ENCODE measurements at places on chromosomes 1 and 21.
A peak's percentile ranks its signal among the peaks of the same experiment; 100 is the strongest.

DNA sequence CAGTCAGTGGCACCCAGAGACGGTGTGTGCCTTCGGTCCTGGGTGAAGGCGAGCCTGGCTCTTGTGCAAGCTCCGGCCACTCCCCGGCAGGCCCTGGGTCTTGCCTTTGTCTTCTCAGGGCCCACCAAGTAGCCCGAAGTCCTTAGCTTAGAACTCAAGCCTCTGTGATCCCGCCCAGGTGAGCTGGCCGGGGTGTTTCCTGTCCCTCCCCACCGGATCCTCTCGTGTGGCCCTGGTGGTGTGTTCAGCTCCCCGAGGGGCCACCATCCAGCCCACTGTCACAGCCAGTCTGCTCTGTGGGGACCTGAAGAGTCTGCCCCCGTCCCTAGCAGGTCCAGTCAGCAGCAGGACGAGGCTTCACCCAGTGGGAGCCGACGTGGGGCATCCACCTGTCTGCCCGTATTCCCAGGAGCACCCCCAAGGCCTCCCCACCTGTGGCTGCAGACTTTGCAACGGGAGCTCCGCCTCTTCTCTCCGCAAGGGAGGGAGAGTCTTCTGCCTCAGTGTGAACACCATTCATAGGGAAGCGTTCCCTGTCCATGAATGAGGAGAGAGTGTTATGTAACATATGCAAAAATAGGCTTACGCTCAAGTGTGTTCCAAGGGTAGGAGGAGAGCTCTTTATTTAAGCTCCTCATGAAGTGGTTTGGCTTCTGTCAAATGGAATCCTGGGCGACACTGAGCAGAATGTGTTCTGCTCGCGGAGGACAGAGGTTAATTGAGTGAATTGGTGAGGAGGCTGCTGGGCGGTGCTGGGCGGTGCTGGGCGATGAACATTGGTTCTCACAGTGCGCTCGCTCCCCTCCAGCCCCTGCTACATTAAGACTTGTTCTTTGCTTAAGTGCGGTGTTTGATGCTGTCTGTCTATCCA, 108.9 kb downstream of the CRYAA start:
- H3K27ac ChIP-seq = no peak overlapping the region
- no peaks in the 10 kb centered on the region for H3K36me3 ChIP-seq
- no peak for DNase-seq
- H3K27me3 ChIP-seq = no peaks in the 10 kb centered on the region

DNA sequence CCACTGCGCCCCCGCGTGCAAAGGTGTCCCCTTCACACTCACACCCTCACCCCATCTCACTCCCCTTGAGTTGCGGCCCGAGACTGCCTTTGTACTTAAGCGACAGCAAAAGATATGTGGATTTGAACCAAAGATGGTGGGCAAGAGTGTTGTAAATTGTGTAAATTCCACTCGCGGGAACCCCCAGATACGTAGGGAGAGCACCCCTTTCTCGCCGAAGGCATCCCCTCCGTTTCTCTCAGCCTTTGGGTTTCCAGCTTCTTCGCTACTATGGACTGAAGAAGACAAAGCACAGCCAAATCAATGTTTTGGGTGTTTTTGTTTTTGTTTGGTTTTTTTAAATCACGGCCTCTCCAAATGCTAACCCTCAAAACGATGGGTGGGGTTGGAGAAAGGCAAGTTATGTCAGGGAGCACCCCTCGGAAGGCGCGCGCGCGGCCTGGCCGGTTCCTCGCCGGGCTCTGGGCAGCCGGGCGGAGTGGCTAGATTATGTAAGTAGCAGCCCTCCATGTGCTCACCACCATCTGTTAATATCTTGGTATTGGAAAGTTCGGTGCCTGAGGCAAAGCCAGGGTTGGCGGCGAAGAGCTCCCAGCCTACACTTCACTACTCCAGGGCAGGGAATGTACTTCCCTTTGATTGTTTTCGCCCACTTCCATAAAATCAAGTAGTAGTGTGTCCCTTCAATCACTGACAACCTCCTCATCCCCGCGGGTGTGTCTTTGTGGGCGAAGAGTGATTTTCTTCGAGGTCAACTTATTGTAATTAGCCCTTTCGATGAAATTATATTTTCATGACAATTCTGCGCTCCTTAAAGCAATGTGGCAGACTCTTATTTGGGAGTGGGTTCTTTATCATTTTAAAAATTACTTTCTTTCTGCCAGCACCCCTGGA, 4.0 kb upstream of the PROX1 start:
- H3K4me1 ChIP-seq = peaks cover 46% of the 10 kb centered on the region
- H3K4me3 ChIP-seq = peak overlapping the region; percentile 38
- H3K36me3 ChIP-seq = no peaks in the 10 kb centered on the region
- H3K27ac ChIP-seq = no peak overlapping the region

DNA sequence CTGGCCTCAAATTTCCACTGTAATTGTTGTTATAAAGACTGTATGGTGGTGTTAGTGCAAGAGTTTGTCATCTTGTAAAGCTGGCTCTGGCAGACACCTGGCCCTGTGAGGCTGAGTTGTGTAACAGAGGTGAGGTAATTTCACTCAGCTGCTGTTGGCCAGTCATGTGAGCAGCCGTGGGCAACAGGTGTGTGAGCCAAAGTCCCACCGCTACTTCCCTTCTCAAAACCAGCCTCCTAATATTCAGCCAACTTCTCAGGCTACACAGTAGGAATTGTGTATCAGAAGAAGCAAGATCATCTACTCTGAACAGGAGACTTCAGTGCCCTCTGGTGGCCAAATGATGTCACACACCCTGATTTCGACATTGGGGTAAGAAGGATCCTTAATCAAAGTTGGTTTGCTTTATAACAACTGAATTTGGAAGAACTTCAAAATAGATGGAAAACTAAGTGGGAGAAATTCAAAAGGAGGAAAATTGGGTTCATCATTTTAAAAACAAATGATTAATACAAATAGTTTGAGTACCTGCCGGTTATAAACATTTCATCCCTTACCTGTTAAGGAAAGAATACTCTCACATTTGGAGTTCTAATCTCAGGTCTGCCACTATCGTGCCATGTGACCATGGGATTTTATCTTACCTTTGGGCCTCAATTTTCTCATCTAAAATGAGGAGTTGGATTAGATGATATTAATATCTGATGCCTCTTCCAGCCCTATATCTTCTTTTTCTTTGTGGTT, 2.6 kb upstream of the CREG1 start:
- H3K27me3 ChIP-seq = no peaks in the 10 kb centered on the region
- no peak overlapping the region for H3K4me3 ChIP-seq

GRCh38 chr1:17130138-17130635, 10.9 kb upstream of the PADI2 start:
- peaks cover 11% of the 10 kb centered on the region for H3K4me1 ChIP-seq
- peaks cover 3% of the 10 kb centered on the region for H3K27me3 ChIP-seq
- no peak for DNase-seq
- H3K4me3 ChIP-seq = no peak overlapping the region
- H3K27ac ChIP-seq = no peak overlapping the region
- H3K36me3 ChIP-seq = no peaks in the 10 kb centered on the region

DNA sequence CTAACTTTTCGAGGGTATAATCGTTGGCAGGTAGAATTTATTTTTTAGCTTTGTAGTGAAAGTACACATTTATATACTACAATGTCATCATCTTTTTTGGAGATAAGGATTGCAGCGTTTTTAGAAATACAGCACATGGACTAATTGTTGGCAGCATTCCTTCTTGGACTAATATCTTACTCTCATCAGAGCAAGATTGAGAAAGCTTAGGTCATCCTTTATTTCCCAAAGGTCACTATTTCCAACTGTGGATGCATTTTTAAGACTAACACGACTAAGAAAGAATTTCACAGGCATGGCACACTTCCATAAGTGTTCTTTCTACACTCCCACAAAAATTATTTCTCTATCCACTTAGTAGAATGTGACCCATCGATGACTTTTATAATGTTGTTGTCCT, 732.3 kb downstream of the NCAM2 start:
- H3K27ac ChIP-seq = no peak overlapping the region
- H3K27me3 ChIP-seq = no peaks in the 10 kb centered on the region
- DNase-seq = no peak

DNA sequence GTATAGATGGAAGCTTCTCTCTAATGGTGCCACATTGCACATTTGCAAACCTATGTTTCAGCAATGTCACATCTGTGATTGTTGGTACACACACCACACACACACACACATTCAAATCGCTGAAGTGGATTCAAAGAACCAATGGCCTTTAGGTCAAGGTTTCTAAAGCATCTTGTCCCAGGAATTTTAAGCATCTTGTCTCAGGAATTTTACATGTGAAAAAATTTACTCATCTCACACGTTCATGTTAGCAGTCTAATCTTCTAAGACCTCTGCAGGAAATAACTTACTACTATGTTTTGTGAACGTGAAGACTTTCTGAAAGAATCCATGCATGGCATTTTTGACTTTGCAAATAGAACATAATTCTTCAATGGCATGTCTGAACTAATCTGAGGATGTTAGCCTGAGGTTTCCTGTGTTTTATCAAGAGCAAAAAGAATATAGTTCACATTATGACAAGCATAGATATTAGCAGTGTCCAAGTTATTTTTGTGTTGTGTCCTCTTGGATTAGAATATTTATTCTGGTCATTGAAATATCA, 125.1 kb downstream of the CYYR1 start:
- H3K27ac ChIP-seq = no peak overlapping the region
- no peaks in the 10 kb centered on the region for H3K36me3 ChIP-seq
- H3K27me3 ChIP-seq = no peaks in the 10 kb centered on the region

DNA sequence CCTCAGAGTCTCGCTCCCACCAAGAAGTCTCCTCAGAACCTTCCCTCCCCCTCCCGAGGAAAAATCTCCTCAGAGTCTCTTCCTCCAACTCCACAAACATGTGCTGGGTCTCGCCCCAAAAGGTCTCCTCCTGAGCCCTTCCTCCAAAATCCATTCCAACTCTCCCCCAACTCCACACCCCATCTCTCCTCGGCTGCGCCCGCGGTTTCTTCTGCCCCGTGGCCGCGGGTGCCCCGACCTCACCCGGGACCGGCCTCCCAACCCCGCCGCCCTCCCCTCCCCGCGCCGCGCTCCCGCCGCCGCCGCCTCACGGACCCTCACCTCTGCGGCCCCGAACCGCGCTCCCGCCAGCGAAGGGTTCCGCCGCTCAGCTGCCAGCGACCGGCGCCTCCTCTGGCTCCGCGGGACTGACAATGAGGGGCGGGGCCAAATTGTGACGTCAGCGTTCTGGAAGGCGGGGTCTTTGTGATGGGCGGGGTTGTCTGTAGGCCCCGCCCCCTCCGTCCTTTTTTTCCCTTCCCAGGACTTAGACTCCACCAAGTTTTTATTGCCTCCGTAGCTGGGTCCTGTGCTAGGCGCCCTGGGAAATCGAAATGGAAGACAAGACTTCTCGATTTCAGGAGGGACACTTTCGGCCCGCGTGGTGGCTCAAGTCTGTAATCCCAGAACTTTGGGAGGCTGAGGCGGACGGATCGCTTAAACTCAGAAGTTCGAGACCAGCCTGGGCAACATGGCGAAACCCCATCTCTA, at the start of gene LUZP1:
Gene LUZP1, minus strand, starts transcription at position 412 of the 750 bp plus-strand sequence.
- H3K27me3 ChIP-seq = no peaks in the 10 kb centered on the region
- no peaks in the 10 kb centered on the region for H3K36me3 ChIP-seq
- peaks cover 37% of the 10 kb centered on the region for H3K4me1 ChIP-seq
- peak within 1 kb of the TSS; percentile 91 for H3K27ac ChIP-seq

- H3K27ac ChIP-seq = no peak overlapping the region
- no peak overlapping the region for H3K4me3 ChIP-seq
Measured at GRCh38 chr1:224399887-224400286, 34.7 kb downstream of the WDR26 start.

- no peaks in the 10 kb centered on the region for H3K27me3 ChIP-seq
- DNase-seq = no peak
- no peak overlapping the region for H3K27ac ChIP-seq
- no peaks in the 10 kb centered on the region for H3K36me3 ChIP-seq
Measured at GRCh38 chr1:170856455-170856854, 78.9 kb upstream of the MROH9 start.

- no peaks in the 10 kb centered on the region for H3K27me3 ChIP-seq
- H3K27ac ChIP-seq = peak overlapping the region; percentile 85
Measured at GRCh38 chr1:51642739-51643142, 25.8 kb downstream of the OSBPL9 start.

DNA sequence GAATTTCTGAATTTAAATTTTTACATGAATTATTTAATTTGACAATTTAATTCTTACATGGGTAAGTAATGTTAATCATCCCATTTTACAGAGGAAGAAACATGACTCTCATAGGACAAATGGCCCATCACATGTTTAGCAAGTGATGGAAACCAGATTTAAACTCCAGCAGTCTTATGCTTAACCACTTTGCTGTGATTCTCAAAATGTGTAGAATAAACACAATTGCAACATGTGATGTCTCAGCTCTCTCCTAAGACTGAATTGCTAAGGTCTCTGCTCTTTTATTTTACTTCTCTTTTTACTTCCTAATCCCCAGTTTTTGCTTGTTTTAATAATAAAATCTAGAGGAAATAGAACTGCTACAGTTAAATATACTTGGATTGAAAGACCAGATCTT, 42.8 kb downstream of the HS2ST1 start:
- no peak overlapping the region for H3K4me3 ChIP-seq
- no peaks in the 10 kb centered on the region for H3K36me3 ChIP-seq
- DNase-seq = no peak

- H3K4me3 ChIP-seq = no peak overlapping the region
- no peaks in the 10 kb centered on the region for H3K36me3 ChIP-seq
- no peaks in the 10 kb centered on the region for H3K4me1 ChIP-seq
- no peak for DNase-seq
- no peak overlapping the region for H3K27ac ChIP-seq
- H3K27me3 ChIP-seq = no peaks in the 10 kb centered on the region
Measured at GRCh38 chr1:96039910-96040309, 681.7 kb upstream of the PTBP2 start.

GRCh38 chr1:109237512-109237911, 11.8 kb upstream of the CELSR2 start:
- no peak for DNase-seq
- H3K36me3 ChIP-seq = peaks cover 64% of the 10 kb centered on the region
- no peak overlapping the region for H3K4me3 ChIP-seq
- H3K27ac ChIP-seq = no peak overlapping the region
- H3K27me3 ChIP-seq = no peaks in the 10 kb centered on the region

DNA sequence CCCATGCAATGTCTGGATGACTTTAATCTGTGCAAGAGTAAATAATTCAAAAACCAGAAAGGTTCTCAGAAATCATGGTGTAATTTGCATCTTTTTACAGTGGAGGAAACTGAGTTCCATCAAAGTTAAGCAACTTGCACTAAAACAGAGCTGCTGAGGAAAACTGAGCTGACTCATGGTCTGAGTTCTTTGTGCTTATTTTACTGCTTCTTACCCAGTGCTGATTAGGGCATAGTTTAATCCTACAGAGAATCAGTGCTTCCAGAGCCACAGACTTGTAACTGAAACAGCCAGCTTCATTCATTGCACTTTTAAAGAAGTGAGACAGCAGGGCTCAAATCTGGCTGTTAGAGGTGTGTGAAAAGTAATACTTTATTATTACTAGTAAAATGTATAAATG, 10.9 kb upstream of the RWDD3 start:
- H3K4me3 ChIP-seq = no peak overlapping the region
- H3K36me3 ChIP-seq = no peaks in the 10 kb centered on the region
- H3K27ac ChIP-seq = no peak overlapping the region
- H3K27me3 ChIP-seq = no peaks in the 10 kb centered on the region
- no peak for DNase-seq

GRCh38 chr1:217029281-217030157, 306.3 kb upstream of the ESRRG start:
- H3K4me1 ChIP-seq = peaks cover 12% of the 10 kb centered on the region
- DNase-seq = no peak
- no peaks in the 10 kb centered on the region for H3K36me3 ChIP-seq
- H3K27ac ChIP-seq = peak overlapping the region; percentile 23

GRCh38 chr1:19287436-19288185, 959 bp downstream of the AKR7A3 start:
- DNase-seq = no peak
- H3K27ac ChIP-seq = no peak overlapping the region
- no peaks in the 10 kb centered on the region for H3K27me3 ChIP-seq
- H3K4me1 ChIP-seq = peaks cover 14% of the 10 kb centered on the region

GRCh38 chr1:2088458-2088857, 38.2 kb downstream of the PRKCZ start:
- DNase-seq = no peak
- no peak overlapping the region for H3K27ac ChIP-seq
- no peaks in the 10 kb centered on the region for H3K36me3 ChIP-seq
- H3K4me1 ChIP-seq = no peaks in the 10 kb centered on the region
- peaks cover 65% of the 10 kb centered on the region for H3K27me3 ChIP-seq

All from tibial artery (tissue), 4 donors.